RWPE1 (cell line): ENCODE measurements at places on chromosomes 11 and 22.

DNA sequence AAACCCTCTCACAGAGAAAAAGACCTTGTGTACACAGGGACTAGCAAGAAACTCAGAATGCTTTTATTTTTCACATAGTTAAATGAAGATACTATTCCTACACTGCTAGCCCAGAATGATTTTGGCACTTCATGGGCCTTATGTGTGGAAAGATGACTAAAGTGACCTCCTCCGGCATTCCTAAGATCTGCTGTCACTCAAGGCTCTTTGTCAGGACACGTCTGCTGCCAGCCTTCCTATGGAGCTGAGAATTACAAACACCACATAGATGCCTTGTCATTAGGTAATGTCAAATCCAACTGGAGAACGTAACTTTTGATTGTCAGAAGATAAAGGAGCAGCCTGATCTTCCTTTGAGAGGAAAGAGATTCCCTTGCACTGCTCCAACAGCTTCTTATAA lies 249.1 kb downstream of the FAT3 start:
- DNase-seq = peak; percentile 63

DNA sequence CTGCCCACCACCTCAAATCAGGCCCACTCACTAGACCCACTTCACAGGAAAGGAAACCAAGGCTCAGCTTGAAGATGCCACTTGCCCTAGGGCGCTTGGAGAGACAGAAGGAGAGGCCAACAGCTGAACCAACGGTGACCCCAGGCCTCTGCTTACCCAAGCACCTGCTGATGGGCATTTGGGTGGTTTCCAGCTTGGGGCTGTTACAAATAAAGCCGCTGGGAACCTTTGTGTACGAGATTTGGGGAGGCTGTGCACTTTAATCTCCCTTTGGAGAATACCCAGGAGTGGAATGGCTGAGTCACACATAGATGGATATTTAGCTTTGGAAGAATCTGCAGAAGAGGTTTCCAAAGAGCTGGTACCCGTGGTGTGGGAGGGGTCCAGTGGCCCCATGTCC lies 50.9 kb upstream of the LINC01488 start:
- DNase-seq = no peak

DNA sequence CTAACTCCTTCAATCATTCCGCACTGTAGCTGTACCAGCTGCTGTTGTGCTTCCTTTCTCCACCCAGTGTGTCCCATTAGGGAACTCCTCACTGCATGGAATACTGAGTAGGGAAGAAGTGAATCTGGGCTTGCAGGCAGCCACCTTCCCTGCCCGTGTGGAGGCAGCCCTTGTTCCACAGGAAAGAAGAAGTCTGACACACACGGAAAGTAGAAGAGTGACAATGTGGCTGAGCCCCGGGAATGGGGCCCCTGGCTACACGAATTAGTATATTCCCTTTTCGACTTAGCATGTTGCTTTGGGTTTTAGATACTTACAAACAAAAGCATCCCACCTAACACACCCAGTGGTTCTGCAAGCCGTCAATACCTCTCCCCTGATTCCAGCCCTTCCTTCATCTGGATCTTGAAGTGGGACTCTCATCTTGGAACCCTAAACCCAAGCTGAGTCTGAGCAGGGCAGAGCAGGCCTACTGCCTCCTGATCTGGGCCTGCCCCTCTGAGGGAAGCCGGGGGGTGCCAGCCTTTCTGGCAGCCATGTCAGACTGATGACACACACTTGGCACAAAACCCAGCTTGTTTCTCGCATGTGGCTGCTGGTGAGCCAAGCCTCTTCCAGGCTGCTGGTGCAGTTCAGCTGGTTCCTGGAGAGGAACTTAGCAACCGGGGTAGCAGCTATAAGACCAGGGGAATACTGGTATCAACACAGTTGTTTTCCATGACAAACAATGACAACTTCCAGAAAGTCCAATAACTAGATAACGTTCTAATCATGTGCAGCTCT lies 71.6 kb downstream of the C11orf58 start:
- DNase-seq = peak; percentile 36

DNA sequence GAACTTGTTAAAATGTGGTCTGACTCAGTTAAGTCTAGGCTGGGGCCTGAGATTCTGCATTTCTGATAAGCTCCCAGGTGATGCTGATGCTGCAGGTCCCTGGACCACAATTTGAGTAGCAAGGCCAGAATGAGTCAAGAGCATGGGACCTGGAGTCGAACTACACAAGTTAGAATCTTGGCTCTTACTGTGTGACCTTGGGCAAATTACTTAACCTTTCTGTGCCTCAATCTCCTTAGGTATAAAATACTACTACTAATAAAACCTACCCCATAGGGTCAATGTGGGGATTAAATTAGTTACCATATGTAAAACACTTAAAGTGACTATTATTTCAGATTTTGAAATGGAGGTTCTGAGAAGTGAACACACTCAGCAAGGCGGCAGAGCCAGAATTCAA lies 34.3 kb downstream of the GDPD5 start:
- DNase-seq = no peak

- DNase-seq = no peak
Observed at GRCh38 chr11:78465169-78465942, 47.7 kb upstream of the GAB2 start.

DNA sequence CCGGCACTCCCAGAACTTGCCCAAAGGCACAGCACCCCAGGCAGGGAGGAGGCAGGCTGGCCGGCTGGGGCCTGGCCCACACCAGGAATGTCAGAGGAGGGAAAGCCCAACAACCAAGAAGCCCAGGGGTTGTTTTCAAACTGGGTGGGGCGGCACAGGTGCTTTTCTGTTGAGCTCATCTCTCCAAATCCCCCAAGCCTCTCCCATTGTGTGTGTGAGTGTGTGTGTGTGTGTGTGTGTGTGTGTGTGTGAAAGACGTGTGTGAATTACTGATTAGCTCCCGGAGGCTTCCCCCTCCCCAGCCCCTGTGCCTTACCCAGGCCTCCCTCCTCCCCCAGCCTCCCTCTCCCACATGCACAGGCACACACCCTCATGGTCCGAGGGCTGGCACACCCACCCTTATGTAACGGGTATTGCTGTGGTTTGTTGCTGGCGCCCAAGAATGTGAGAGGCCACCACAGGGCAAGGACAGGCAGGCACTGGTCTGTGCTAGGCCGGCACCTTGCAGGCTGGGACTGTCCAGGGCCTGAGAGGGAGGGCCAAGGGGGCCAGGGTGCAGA lies 15.9 kb downstream of the TRIM29 start:
- DNase-seq = peak; percentile 75

DNA sequence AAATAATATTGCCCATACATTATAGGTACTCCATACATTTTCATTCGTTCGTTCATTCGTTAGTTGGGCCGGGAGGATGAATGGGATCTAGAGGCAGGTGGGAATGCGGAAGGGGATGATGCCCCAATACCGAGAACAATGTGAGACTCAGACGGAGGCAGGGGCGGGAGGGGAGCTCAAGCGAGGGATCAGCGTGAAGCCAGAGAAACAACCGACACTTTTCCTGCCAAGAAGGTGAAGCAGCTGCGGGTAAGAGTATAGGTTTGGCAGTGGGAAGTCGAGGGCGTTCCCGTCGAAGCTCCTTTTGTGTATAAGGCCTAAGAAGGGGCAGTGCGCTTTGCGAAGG lies 1.1 kb upstream of the ARHGEF17 start:
- no peak for DNase-seq

- DNase-seq = no peak
Observed at GRCh38 chr11:102911758-102912481, 37.1 kb upstream of the MMP12 start.

GRCh38 chr11:117901601-117902000 lies 25.1 kb upstream of the FXYD6 start:
- DNase-seq = no peak

DNA sequence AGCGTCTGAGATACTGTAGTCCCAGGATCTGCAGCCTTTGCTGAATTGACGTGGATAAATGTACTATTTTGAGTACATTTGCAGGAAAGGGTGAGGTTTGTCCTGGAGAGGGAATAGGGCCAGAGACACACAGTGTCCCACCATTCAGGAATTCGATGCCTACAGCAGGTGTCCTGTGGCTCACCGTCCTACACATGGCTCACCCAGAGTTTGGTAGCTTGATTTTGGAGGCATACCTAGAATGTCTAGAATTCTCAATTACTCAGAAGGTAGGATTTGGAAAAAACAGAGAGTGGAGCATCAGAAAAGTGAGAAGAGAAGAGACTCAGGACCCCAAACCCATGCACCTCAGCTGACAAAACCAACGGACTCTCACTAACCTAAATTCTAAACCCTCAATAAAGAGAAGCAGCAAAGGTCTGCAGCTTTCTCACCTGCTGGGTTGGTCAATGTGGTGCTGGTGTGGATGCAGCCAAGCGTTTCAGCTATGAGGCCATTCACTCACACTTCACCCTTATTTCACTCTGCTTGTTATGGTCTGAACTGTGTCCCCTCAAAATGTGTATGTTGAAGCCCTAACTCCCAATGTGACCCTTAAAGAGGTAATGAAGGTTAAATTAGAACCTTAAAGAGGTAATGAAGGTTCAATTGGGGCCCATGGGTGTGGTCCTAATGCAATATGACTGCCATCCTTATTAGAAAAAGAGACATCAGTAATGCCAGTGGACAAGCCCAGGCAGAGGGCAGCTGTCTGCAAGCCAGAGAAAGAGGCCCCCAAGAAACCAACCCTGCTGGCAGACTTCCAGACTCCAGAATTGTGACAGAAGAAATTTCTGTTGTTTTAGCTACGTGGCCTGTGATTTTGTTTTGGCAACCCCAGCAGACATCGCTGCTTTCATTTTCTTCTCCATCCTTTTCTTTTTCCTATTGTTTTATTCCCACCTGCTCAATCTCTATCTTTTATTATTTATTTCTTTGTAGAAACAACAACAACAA lies 187.8 kb downstream of the SNX19 start:
- no peak for DNase-seq

GRCh38 chr11:27926981-27927481 lies 180.9 kb downstream of the KIF18A start:
- DNase-seq = peak; percentile 85

DNA sequence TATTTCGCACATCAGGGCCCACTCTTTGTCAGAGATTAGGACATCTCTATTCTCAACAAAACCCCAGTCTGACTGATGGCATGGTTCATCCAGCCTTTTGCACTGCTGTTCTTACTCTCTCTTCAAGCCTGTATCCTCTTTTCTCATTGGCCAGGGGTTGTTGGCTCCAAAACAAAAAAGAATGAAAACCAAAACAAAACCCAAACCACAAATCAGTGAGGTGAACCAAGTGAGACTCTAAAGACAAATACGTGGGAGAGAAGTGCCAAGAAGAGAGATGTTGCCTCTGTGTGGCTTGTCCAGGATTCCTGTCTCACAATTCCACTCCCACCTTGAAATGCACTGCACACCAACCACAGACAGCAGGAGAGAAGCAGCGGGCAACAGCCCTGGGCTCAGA lies 278.9 kb upstream of the NARS2 start:
- no peak for DNase-seq

DNA sequence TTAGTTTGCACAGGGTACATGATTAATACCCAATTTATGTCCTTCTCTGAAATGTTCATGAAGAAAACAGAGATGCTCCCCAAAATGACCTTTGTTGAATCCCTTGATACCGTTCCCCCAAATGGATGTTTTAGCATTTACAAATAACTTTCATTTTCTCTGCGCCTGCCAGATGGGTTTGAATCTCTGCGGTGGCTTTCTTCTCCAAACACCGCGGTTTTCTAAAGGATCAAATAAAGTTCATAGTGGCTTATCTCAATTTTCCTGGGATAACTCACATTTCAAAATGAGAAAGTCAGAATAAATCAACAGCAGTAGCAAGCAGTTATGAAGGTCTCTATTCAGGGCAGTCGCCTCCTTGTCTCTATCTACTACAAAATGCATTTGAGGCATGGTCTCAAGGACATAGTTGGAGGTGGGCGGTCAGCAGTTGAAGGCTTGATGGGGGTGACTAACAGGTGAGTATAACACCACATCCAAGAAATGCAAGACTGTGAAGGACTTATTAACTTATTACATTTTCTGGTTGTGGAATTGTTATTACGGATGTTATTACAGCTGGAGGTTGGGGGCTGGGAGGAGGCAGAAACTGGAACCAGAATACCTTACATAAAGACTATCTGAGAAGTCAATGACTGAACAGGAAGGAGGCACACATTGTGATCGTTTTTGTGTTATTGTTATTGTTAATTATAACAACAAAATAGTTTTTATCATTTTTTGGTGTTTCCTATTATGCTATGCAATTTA lies 1513.3 kb downstream of the FAM181B start:
- no peak for DNase-seq

DNA sequence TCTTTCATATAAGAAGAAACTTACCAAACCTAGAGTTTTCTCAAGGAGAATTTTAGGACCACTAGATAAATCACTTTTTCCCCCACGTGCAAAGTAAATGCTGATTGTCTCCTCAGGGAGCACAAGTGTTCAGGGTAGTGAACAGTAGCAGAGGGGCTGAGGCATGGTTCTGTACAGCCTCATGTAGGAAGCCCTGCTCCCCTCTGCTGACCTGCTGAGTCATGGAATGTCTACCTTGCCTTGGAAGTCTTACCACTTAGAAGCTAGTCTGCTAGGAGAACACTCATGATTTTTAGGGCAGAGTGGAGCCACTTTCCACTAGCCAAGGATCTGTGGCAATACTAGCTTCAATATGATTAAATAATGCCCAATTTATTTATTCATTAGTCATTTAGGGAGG lies 2120.6 kb upstream of the RAG2 start:
- no peak for DNase-seq

GRCh38 chr11:74672332-74672955 lies 58.8 kb downstream of the CHRDL2 start:
- DNase-seq = no peak

DNA sequence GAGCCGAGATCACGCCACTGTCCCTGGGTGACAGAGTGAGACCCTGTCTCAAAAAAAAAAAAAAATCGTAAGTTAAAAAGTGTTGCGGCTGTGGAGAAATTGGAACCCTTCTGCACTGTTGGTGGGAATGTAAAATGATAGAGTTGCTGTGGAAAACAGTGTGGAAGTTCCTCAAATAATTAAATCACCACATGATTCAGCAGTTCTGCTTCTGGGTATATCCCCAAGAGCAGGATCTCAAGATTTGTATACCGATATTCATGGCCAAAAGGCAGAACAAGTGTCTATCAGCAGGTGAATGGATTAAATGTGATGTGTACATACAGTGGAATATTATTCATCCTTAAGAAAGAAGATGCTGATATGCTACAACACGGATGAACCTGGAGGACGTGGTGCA lies 3.8 kb downstream of the SELENOO start:
- no peak for DNase-seq
